ENCODE measurements at places on chromosomes 6 and 20. TPM values are rescaled to one million over a fixed set of nuclear protein-coding genes. Genes with fewer than 3 reads are reported as not detected.
A peak's percentile ranks its signal among the peaks of the same experiment; 100 is the strongest.

Gene TCEA2
- 43.7 TPM for total RNA-seq

Gene PTK7
- 49.7 TPM for total RNA-seq

Gene TMEM151B
- total RNA-seq = 0.12 TPM

Gene GINS1
- 10.3 TPM for total RNA-seq

Gene SRSF3
- total RNA-seq = 347 TPM

Gene ULBP2
- 7.6 TPM for total RNA-seq

Gene SPATS1
- total RNA-seq = not detected

Gene ZSWIM3
- 6.1 TPM for total RNA-seq

Gene CRIP3
- total RNA-seq = 5.4 TPM

Gene DEFB118
- total RNA-seq = not detected

Gene LBP
- not detected for total RNA-seq

Gene OR12D2
- total RNA-seq = not detected

Gene CARMIL1
- total RNA-seq = 88.4 TPM

Gene GPR6
- total RNA-seq = not detected

- H3K36me3 ChIP-seq = no peaks in the 10 kb centered on the region
- no peak for DNase-seq
- no peaks in the 10 kb centered on the region for H3K27me3 ChIP-seq
- H3K27ac ChIP-seq = no peak overlapping the region
- H3K4me1 ChIP-seq = no peaks in the 10 kb centered on the region
Measured at GRCh38 chr6:146240322-146240721, 211.5 kb downstream of the GRM1 start.

GRCh38 chr6:33781131-33781975 lies 7.6 kb downstream of the LEMD2 start:
- peak overlapping the region; percentile 48 for H3K27ac ChIP-seq
- peak overlapping the region; percentile 32 for H3K4me3 ChIP-seq
- peaks cover 49% of the 10 kb centered on the region for H3K36me3 ChIP-seq
- H3K4me1 ChIP-seq = peaks cover 27% of the 10 kb centered on the region

- no peaks in the 10 kb centered on the region for H3K4me1 ChIP-seq
- DNase-seq = no peak
Measured at GRCh38 chr20:9149796-9150195, 80.9 kb downstream of the PLCB4 start.

GRCh38 chr6:41748542-41748941 lies 1.3 kb upstream of the PGC start:
- peaks cover 19% of the 10 kb centered on the region for H3K4me1 ChIP-seq
- H3K4me3 ChIP-seq = no peak overlapping the region
- no peaks in the 10 kb centered on the region for H3K27me3 ChIP-seq
- no peak overlapping the region for H3K27ac ChIP-seq

- DNase-seq = no peak
- no peaks in the 10 kb centered on the region for H3K4me1 ChIP-seq
- H3K27ac ChIP-seq = no peak overlapping the region
- no peaks in the 10 kb centered on the region for H3K36me3 ChIP-seq
- no peak overlapping the region for H3K4me3 ChIP-seq
Measured at GRCh38 chr6:12610862-12611261, 105.7 kb upstream of the PHACTR1 start.

DNA sequence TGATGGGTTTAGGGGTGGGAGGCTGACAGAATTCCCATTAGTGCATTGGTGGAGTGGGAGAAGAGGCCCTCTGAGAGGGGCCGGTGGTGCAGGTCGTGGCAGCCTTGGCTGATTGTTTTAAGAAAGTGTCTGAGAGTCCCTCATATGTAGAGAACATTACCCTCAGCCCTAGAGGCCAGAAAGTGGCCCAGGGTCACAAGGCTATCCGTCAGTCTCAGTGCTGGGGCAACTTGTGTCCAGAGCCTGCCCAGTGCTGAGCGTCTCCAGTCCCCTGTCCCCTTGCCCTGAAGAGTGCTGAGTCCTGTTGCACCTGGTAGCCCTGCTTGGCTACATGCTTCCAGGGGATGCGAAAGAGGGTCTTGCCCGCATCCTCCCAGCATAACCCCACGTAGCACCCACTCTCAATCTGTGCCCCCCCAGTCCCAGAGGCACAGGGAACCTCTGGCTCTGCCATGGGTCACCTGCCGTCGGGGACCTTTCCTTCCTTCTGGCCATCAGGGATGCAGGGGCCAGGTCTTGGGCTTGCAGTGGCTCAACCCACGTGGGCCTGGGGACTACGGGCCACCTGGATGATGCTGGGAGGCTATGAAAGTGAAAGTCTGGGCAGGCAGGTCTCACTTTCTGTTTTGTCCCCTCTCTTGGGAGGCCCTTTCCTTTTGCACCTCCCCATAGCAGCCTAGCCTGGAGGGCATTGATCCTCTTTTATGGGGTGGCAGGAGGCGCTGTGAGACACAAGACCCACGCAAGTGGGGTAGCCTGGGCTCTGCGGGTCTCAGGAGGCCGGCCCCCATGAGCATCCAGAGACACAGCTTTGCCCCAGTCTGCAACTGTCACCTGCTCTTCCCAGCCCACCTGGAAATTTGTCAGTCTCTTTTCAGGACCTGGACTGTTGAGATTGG lies 12.2 kb downstream of the DUSP15 start:
- DNase-seq = no peak
- no peak overlapping the region for H3K27ac ChIP-seq
- H3K27me3 ChIP-seq = no peaks in the 10 kb centered on the region
- H3K36me3 ChIP-seq = peaks cover 8% of the 10 kb centered on the region
- no peak overlapping the region for H3K4me3 ChIP-seq

DNA sequence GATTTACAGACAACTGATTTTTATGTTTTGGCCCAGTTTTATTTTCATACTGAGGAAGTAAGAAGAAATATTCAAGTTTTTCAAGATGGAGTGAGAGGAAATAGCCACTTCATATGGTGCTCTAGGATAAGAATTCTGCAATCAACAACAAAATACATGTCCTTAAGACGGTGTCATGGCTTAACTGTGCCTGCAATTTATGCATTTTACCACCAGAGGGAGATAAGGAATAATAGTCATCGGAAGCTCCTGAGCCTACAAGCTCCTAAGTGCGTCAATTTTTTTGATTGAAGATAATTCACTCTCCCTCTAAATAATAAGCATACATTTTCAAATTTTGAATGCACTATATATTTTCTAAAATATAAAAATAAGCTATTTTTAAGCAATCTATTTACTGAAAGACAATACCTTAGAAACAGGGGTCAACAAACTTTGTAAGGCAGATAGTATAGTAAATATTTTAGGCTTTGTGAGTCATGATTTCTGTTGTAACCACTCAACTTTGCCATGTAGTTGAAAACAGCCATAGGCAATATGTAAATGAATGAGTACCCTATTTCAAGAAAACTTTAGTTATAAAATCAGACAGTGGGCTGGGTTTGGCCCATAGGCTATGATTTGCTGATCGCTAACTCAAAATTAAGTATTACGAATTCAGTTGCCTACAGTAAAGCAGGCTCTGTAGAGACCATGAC lies 230.9 kb upstream of the DTNBP1 start:
- no peaks in the 10 kb centered on the region for H3K4me1 ChIP-seq
- no peak overlapping the region for H3K4me3 ChIP-seq
- DNase-seq = no peak

GRCh38 chr6:152380351-152380767 lies 256.8 kb downstream of the SYNE1 start:
- no peaks in the 10 kb centered on the region for H3K27me3 ChIP-seq
- H3K27ac ChIP-seq = peak overlapping the region; percentile 99
- H3K36me3 ChIP-seq = peaks cover 27% of the 10 kb centered on the region
- peaks cover 24% of the 10 kb centered on the region for H3K4me1 ChIP-seq
- DNase-seq = no peak
- H3K4me3 ChIP-seq = peak overlapping the region; percentile 86

DNA sequence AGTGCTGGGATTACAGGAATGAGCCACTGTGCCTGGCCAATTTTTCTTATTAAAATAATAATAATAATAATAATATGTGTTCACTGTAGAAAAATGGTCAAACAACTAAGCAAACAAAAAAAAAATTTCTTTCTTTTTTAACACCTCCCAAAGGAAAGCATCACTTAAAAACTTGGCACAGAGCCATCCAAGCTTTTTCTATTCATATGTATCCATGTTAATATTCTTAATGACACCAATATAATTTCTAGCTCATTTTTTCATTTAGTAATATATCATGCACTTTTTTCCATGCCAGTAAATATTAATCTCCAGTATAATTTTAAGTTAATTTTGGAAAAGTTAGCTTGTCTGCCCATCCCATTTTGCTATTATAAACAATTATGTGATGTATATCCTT lies 101.8 kb downstream of the MBOAT1 start:
- H3K27ac ChIP-seq = no peak overlapping the region
- no peak for DNase-seq
- H3K27me3 ChIP-seq = no peaks in the 10 kb centered on the region
- no peaks in the 10 kb centered on the region for H3K4me1 ChIP-seq
- H3K36me3 ChIP-seq = peaks cover 15% of the 10 kb centered on the region

- peaks cover 12% of the 10 kb centered on the region for H3K4me1 ChIP-seq
- H3K27ac ChIP-seq = no peak overlapping the region
- no peaks in the 10 kb centered on the region for H3K36me3 ChIP-seq
- no peak for DNase-seq
- no peaks in the 10 kb centered on the region for H3K27me3 ChIP-seq
Measured at GRCh38 chr20:8809107-8809953, 259.6 kb upstream of the PLCB4 start.

DNA sequence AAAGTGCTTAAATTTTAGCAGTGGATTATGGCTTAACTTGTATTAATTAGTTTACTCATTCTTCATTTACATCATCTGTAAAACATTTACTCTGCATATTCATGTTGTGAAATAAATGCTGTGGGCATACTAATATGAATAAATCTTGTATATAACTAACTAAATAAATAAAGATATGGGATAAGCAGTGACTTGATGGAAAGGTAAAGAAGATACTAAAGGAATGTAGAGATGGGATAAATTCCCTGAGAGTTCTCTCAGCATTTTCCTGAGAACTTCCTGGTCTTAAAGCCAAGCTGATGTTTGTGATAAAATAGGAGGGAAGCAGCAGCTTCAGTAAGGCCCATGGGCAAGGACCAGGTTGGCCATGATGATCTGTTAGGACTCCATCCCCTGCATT lies 652.1 kb downstream of the RNF144B start:
- no peak for DNase-seq
- H3K27me3 ChIP-seq = no peaks in the 10 kb centered on the region
- no peaks in the 10 kb centered on the region for H3K4me1 ChIP-seq
- H3K27ac ChIP-seq = no peak overlapping the region

DNA sequence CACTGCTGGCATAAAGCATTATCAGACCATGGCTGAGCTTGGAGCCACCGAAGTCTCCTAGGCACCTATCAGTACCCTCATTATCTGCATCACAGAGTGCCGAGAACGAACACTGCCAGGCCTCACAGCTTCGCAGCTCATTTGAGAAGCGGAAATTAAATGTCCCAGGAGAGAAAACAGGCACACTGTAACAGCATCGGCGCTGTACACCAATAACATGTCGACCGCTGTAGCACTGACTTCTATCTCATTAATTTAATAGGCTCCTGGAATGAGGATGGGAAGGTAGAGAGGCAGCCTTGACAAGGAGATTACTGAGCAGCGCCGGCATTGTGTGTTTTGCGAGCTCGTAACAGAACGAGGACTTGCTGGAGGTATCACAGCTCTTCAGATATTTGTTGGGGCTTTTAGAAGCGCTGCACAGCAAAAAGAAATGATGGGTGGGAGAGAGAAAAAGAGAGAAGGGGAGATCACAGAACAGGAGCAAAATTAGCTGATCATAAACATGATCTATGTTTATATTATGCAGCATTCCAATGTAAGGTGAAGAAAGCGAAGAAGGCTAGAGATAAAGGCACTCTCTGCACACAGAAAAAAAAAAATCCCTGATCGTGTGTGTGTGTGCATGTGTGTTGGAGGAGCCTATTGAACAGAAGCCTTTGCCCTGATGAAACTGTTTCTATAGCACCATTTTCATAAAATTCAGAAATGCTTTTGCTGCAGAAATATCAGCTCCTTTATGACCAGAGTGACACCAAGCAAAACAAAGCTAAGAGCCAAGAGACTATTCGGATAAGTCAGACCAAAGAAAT lies 29.2 kb downstream of the ID4 start:
- no peaks in the 10 kb centered on the region for H3K27me3 ChIP-seq
- peak overlapping the region; percentile 31 for H3K27ac ChIP-seq
- H3K36me3 ChIP-seq = no peaks in the 10 kb centered on the region
- DNase-seq = no peak
- peaks cover 32% of the 10 kb centered on the region for H3K4me1 ChIP-seq

- no peak overlapping the region for H3K4me3 ChIP-seq
- peaks cover under 1% of the 10 kb centered on the region for H3K4me1 ChIP-seq
- H3K36me3 ChIP-seq = no peaks in the 10 kb centered on the region
- no peak overlapping the region for H3K27ac ChIP-seq
- DNase-seq = peak; percentile 9
Measured at GRCh38 chr20:13458860-13459451, 179.8 kb downstream of the TASP1 start.

GRCh38 chr20:63702751-63703470 lies 4.9 kb downstream of the ARFRP1 start:
- H3K4me3 ChIP-seq = no peak overlapping the region
- peaks cover 48% of the 10 kb centered on the region for H3K4me1 ChIP-seq
- peak overlapping the region; percentile 67 for H3K27ac ChIP-seq
- DNase-seq = no peak

DNA sequence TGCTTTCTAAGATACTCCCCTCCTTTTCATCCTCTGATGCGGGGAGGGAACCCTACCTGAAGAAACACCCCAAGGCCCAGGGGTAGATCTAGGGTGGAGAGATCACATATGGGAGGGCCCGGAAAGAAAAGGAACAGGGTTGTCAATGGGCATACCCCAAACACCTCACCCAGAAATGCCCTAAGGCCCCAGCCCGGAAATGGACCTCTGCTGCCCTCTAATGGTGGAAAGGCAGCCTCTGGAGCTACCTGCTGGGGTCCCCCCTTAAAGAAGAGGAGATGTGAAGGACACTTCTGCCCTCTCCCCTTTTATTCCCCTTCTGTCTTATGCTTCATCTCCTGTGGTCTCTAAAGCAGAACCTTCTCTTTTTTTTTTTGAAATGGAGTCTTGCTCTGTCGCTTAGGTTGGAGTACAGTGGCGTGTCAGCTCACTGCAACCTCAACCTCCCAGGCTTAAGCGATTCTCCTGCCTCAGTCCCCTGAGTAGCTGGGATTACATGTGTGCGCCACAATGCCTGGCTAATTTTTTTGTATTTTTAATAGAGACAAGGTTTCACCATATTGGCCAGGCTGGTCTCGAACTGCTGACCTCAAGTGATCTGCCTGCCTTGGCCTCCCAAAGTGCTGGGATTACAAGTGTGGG lies 458 bp upstream of the ARMC12 start:
- no peaks in the 10 kb centered on the region for H3K27me3 ChIP-seq
- H3K27ac ChIP-seq = no peak overlapping the region
- peak; percentile 85 for DNase-seq
- peaks cover 7% of the 10 kb centered on the region for H3K36me3 ChIP-seq
- H3K4me1 ChIP-seq = peaks cover 7% of the 10 kb centered on the region

GRCh38 chr20:32435449-32436107 lies 77.4 kb downstream of the ASXL1 start:
- H3K4me3 ChIP-seq = no peak overlapping the region
- peaks cover 51% of the 10 kb centered on the region for H3K36me3 ChIP-seq
- no peak overlapping the region for H3K27ac ChIP-seq
- no peak for DNase-seq
- H3K27me3 ChIP-seq = no peaks in the 10 kb centered on the region

Data from Calu3 (cell line).